Caudate nucleus (tissue), 63 donors: ENCODE measurements at places on chromosomes 16 and 17.

DNA sequence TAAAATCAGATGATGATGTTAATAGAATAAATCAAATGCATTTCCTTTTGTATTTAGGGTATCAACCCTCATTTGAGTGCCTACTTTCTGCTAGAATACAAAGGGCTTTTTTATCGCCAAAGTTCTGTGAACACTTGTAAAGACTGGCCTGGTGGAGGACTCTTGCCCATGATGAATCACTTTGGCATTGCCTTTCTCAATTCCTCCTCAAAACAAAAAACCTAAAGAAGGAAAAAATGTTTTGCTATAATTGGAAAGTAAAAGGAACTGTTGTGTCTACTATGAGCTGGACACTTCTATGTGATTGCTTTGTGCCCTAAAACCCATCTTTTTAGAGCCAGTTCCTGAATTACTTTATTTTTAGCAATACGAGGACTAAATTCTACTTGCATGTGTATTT, 13.0 kb upstream of the DHRS11 start:
- DNase-seq: no peak

- DNase-seq: no peak
These were observed 30.8 kb upstream of the RBBP6 start for GRCh38 chr16:24508614-24509013.

DNA sequence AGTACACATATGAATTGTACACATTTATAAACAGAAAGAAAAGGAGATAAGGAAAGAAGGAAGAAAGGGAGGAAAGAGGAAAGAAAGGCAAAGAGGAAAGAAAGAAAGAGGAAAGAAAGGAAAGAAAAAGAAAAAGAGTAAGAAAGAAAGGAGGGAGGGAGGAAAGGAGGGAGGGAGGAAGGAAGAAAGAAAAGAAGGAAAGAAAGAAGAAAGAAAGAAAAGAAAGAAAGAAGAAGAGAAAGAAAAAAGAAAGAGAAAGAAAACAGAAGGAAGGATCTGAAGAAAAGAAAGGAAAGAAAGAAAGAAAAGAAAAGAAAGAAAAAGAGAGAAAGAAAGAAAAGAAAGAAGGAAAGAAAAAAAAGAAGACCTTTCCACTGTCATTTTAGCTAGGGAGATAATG, 571.4 kb upstream of the SALL1 start:
- no peak for DNase-seq

DNA sequence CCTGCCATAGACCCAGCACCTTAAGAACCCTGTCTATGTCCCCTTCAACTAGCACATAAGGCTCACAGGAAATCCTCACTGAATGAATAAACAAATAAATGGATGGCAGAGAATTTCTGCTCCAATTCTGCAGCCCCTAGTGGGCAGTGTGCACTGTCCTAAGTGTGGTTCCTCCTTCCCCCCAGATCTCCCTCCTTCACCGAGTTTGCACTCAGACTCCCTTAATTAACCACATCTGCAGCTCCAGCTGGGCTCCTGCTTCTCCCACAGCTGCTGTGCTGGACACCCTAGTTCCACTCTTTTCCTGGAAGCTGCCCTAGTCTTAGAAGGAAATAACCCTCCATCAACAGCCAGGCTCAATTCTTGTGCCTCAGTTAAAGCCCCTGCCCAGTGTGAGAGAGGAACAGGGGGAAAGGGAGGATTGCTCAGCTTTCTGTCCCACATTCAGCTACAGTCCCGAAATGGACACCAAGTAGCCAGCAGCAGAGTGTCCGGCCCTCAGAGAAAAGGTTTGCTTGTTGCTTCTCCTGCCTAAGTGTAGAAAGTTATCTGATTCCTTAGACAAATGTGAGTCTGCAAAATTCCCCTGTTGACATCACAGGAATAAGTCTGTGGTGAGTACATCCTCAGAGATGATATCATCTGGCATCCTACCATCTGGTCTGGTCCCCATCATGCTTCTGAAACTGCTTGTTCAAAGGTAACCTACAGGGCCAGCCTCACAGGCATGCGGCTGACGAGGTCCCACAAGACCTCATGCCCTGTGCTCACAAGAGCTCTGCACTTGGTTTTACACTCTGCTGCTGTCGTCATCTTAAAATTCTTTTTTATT, 12.3 kb downstream of the LRRC3C start:
- DNase-seq: no peak

GRCh38 chr17:82790391-82790790, 38.5 kb downstream of the TBCD start:
- no peak for DNase-seq

DNA sequence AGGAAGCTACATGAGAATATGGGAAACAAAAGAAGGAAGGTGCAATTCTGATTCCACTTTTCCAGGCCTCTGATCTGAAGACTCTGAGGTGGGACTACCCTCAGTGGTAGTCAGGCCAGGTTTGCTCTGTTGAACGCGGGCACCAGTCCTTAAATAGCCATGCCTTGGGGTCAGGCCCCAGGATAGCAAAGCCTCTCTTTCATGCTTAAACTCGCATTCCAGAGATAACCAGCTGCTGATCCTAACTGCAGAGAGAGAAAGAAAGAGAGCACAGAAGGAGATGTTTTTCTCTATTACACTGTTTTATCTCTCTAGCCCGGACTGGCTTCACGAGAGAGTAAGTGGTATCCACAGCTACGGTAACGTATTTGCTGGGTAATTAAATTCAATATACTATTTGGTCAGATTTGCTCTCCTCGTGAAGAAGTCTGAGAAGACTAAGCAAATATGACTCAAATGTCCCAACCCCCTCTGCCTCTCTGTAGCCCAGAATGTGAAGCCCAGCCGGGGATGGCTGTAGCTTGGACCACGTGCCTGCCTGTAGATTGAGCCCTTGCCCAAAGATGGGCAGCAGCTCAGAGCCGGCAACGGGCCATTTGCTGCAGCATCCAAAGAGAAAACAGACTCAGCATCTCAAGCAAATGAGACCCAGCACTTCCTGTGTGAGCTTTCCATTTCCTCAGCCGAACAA, 122.2 kb downstream of the SMG6 start:
- peak; percentile 39 for DNase-seq

GRCh38 chr16:82716361-82716855, 89.6 kb downstream of the CDH13 start:
- no peak for DNase-seq

- no peak for DNase-seq
These were observed 11.8 kb downstream of the HASPIN start for GRCh38 chr17:3735515-3735914.

- no peak for DNase-seq
These were observed 2.2 kb downstream of the ACBD4 start for GRCh38 chr17:45137561-45138305.

DNA sequence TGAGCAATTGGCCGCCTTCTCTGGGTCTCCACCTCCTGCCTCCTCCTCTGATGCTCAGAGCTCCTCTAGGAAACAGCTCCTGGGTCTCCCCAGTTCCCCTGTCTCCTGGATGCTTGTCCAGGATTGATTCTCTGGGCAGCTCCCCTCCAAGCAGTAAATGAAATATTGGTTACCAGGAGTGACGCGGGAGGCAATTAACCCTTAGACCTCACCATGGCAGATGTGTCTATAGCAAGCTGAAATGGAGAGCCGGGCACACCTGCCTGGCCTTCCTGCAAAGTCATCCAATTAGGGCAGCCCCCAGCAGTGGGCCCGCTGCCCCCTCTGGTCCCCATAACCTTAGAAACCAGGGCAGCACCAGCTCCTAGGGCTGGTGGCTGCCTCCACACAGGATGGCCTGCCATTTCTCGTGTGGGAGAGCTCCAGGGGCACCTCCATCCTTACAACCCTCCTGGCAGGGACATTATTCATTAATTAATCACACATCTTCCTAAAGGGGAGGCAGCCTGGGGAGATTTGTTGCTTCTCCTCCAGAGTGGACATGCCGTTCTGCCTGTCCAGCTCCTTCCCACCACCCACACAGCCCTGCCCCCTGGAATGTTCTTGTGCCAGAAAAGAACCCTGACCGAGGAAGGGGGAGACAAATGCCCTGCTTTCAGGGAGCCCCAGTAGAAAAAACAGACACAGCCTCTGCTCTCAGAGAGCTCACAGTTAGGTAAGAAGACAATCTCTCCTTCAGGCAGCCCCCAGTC, 8.3 kb upstream of the KIF18B start:
- DNase-seq: no peak

GRCh38 chr16:84656649-84657048, 8.3 kb downstream of the KLHL36 start:
- DNase-seq: no peak

GRCh38 chr17:78127888-78128550, 536 bp downstream of the TMC6 start:
- DNase-seq: no peak

- DNase-seq: no peak
These were observed 1.4 kb downstream of the PLD2 start for GRCh38 chr17:4808378-4808767.

- DNase-seq: no peak
These were observed 7.1 kb downstream of the ACSF3 start for GRCh38 chr16:89100601-89101302.

DNA sequence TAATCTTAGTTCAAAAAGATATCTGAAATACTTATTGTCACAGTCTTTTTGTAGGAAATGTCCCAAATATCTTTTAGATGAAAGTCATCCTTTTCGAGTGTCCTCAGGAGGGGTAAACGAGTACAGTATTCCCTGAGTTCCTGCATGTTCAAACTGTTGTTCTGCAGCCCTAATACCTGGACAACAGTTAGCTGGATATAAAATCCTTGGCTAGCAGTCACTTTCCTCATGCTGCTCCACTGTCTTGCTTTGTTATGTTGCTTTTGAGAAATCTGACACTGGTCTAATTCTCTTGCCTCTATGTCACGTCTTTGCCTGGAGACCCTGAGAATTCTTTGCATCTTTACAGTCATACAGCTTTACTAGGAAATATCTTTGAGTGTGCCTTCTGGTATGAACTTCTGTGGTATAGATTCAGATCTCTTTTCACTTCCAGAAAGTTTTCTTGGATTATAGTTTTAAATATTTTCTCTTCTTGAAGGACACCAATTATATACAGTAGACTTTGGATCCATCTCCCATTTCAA, 9.5 kb downstream of the MBTD1 start:
- DNase-seq: no peak

DNA sequence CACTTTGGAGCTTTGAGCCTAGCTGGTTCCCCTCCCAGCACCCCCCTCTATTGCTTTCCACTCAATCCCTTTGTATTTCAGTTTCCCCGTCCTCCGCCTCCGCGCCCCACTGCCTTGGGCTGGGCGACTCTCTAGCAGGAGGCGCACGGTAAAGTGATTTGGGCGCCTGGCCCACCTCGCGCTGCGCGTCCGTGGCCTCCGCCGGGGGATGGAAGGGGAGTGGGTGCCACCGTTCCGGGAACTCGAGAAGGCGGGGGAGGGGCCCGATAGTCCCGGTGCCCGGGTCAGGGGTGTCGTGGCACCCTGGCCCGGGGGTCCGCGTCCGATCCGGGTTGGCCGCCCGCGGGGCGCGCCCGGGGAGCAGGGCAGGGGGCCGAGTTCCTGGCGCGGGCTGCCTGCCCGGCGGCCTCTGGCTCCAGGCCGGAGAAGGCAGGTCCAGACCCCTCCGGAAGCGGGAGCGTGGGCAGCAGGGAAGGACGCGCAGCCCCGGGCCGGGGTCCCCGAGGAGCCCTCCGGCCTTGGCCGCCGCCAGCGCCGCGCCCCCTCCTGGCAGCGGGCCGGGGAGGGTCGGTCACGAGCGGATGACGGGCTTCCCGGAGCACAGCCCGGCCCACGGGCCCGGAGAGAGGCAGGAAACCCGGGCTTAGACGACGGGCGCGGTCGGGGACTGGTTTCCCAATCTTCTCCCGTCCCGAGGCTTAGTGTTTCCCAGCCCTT, 15.8 kb downstream of the MEOX1 start:
- DNase-seq: no peak

- DNase-seq: no peak
These were observed 250.8 kb upstream of the RPL38 start for GRCh38 chr17:73952480-73953205.

DNA sequence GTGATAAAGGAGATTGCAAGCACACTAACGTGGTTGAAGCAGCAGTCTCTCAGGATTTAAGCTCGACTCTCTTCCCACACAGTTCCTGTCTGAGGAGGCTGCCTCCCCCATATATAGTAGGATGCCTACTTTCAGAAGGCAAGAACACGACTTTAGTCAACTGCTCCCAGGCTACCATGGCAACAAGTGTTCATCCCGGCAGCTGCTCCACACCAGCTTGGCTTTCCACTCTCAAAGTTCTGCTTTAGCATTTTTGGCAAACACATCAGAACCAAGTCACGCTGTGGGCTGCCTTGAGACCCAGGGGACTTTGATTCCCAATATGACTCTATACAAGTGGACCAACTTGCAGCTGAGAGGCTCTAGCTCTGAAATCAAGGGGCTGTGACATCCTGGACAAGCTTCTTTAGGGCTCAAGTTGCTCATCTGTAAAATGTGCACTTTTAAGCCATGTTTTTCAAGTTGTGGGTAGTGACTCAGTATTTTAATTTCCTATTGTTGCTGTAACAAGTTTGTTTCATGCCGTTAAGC, 16.5 kb downstream of the ZP2 start:
- DNase-seq: peak; percentile 52

- no peak for DNase-seq
These were observed at the start of gene LIMD2 for GRCh38 chr17:63699638-63700527. Gene LIMD2 (minus strand): TSS chr17:63700125. CDS start chr17:63699298, 827 bp downstream.

- no peak for DNase-seq
These were observed 248.0 kb upstream of the GSE1 start for GRCh38 chr16:85365120-85365519.

- no peak for DNase-seq
These were observed 1.6 kb upstream of the PKMYT1 start for GRCh38 chr16:2981899-2982250.

DNA sequence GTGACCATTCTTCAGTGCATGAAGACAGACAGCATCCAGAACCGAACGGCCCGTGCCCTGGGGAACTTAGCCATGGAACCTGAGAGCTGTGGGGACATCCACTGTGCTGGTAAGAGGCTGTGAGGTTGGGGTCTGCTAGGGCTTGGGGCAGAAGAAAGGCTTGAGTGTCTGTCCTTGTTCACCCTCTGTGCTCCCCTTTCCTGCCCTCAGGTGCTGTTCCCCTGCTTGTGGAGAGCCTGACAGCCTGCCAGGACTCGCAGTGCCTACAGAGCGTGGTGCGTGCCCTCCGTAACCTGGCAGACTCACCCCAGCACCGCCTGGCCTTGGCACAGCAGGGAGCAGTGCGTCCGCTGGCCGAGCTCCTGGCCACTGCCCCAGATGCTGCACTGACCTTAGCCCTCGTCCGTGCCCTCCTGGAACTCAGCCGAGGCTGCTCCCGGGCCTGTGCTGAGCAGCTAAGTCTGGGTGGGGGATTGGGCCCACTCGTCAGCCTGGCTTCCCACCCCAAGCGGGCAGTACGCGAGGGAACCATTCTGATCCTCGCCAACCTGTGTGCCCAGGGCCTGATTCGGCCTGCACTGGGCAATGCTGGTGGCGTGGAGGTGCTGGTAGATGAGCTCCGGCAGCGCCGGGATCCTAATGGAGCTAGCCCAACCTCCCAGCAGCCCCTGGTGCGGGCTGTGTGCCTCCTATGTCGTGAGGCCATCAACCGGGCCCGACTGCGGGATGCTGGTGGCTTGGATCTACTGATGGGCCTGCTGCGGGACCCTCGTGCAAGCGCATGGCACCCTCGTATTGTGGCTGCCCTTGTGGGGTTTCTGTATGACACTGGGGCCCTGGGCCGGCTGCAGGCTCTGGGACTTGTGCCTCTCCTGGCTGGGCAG, 2.9 kb downstream of the ARMC5 start:
- no peak for DNase-seq
